GM23248 (cell line): ENCODE measurements at places on chromosomes 3 and 15. TPM values are rescaled to one million over a fixed set of nuclear protein-coding genes. Genes with fewer than 3 reads are reported as not detected.

Gene IGSF11
- total RNA-seq: not detected in 2 replicates

Gene PDZRN3
- total RNA-seq: 32.1 and 35.6 TPM in 2 replicates

Gene SLC28A1
- total RNA-seq: not detected in 2 replicates

Gene NPAP1
- not detected in 2 replicates for total RNA-seq

Gene CISH
- 1.0 and 1.1 TPM in 2 replicates for total RNA-seq
